ENCODE measurements at places on chromosomes 1 and 21.
A peak's percentile ranks its signal among the peaks of the same experiment; 100 is the strongest.

- no peak overlapping the region for H3K4me3 ChIP-seq
- no peaks in the 10 kb centered on the region for H3K36me3 ChIP-seq
- H3K27ac ChIP-seq: no peak overlapping the region
- no peak for DNase-seq
- no peaks in the 10 kb centered on the region for H3K27me3 ChIP-seq
Observed at GRCh38 chr1:103333141-103333540, 192.4 kb upstream of the RNPC3 start.

GRCh38 chr1:205317311-205317917, 4.1 kb downstream of the NUAK2 start:
- H3K27ac ChIP-seq: no peak overlapping the region
- H3K4me1 ChIP-seq: peaks cover 33% of the 10 kb centered on the region
- no peaks in the 10 kb centered on the region for H3K27me3 ChIP-seq
- no peak overlapping the region for H3K4me3 ChIP-seq

DNA sequence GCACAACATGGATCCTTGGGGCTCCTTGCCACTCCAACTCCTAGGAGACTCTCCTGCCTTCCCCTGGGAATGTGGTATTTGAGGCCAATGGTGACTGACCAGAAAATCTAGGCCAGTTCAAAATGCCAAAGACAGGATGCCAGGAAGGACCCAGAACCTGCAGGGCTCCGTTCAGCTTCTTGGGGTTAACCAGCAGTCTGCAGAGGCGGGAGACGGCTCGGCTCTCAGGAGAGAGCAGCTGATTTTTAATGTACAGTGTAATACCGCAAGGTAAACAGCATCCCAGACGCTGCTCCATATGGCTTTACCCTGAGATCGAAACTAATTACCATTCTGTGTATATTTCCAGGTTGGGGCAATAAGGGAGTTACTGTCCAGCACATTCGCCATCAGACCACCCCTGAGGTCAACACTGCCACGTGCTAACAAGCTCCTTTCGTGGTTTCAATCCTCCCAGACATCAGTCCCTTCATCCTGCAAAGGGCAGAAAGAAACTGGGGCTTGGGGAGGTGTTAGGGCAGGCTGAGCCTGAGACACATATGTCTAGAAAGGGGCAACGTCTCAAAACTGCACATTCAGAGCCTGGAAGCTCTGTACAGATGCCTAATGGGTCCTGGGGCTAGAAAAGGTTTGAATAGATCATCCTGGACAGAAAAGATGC, 16.7 kb downstream of the ITPKB start:
- H3K4me1 ChIP-seq: no peaks in the 10 kb centered on the region
- H3K36me3 ChIP-seq: no peaks in the 10 kb centered on the region
- no peak overlapping the region for H3K27ac ChIP-seq
- no peak overlapping the region for H3K4me3 ChIP-seq
- H3K27me3 ChIP-seq: no peaks in the 10 kb centered on the region
- DNase-seq: no peak

DNA sequence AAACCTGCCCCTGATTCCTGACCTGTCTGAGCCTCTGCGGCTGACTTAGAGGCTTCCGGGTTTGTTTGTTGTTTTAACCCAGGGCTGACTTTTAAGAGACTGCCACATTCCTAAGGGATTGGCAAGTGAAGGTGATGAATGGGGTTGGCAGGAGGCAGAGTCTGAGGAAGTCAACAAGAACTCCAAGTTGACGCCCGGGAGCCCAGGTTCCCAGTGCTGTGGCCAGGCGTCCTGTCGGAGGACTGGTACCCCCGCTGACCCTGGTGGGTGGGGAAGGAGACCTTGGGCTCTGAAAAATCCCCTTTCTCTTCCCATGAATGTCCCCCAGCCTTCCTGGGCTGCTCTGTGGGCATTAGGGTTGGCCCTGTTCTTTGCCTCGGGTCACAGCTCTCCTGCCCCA, 19.7 kb upstream of the EPS8L3 start:
- peak; percentile 76 for DNase-seq
- no peak overlapping the region for H3K27ac ChIP-seq
- H3K4me1 ChIP-seq: peaks cover 12% of the 10 kb centered on the region
- H3K36me3 ChIP-seq: no peaks in the 10 kb centered on the region

GRCh38 chr1:15574741-15575140, 10.1 kb downstream of the AGMAT start:
- no peak overlapping the region for H3K27ac ChIP-seq
- no peak for DNase-seq
- H3K27me3 ChIP-seq: no peaks in the 10 kb centered on the region
- no peaks in the 10 kb centered on the region for H3K36me3 ChIP-seq
- no peaks in the 10 kb centered on the region for H3K4me1 ChIP-seq
- no peak overlapping the region for H3K4me3 ChIP-seq

- H3K27me3 ChIP-seq: no peaks in the 10 kb centered on the region
- no peak for DNase-seq
- no peaks in the 10 kb centered on the region for H3K36me3 ChIP-seq
- H3K27ac ChIP-seq: no peak overlapping the region
- H3K4me3 ChIP-seq: no peak overlapping the region
- peaks cover 3% of the 10 kb centered on the region for H3K4me1 ChIP-seq
Observed at GRCh38 chr1:54350360-54350759, 55.8 kb downstream of the SSBP3 start.

DNA sequence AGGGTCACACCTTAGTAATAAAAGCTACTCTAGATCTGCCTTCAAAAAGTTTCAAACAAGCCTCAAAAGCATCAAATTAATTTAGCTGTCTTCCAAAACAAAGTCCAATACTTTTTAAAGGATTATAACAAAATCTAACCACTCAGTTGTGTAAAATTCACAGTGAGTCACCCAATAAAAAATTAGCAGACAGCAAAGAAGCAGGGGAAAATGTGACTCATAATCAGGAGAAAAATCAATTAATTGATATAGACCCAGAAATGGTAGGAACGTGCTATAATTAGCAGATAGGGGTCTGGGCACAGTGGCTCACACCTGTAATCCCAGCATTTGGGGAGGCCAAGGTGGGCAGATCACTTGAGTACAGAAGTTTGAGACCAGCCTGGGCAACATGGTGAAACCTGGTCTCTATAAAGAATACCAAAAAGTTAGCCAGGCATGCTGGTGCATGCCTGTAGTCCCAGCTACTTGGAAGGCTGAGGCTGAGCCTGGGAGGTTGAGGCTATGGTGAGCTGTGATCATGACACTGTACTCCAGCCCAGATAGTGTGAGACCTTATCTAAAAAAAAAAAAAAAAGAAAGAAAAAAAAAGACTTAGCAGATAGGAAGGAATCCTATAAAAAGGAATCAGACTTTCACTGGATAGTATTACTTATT, 8.1 kb upstream of the MYOG start:
- no peak overlapping the region for H3K4me3 ChIP-seq
- no peak overlapping the region for H3K27ac ChIP-seq
- H3K27me3 ChIP-seq: peaks cover 23% of the 10 kb centered on the region
- H3K36me3 ChIP-seq: no peaks in the 10 kb centered on the region

DNA sequence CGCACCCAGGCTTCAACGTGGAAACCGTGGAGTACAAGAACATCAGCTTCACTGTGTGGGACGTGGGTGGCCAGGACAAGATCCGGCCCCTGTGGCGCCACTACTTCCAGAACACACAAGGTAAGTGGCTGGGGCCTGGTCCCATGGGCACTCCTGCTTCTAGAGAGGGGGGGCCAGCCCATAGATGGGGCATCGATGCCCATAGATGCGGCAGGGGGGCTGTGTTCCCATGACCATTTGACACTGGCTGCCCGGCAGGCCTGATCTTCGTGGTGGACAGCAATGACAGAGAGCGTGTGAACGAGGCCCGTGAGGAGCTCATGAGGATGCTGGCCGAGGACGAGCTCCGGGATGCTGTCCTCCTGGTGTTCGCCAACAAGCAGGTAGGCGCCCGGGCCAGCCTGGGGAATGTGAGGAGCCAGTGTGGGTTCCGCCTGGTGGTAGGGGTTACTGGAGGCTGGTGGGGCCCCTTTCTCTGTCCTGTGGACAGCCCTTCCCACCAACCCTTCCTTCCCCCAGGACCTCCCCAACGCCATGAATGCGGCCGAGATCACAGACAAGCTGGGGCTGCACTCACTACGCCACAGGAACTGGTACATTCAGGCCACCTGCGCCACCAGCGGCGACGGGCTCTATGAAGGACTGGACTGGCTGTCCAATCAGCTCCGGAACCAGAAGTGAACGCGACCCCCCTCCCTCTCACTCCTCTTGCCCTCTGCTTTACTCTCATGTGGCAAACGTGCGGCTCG, 5.6 kb downstream of the C1orf35 start:
- no peak overlapping the region for H3K4me3 ChIP-seq
- no peak for DNase-seq
- H3K4me1 ChIP-seq: no peaks in the 10 kb centered on the region
- no peaks in the 10 kb centered on the region for H3K27me3 ChIP-seq
- no peak overlapping the region for H3K27ac ChIP-seq

GRCh38 chr1:56002231-56002630, 577.1 kb downstream of the PLPP3 start:
- no peaks in the 10 kb centered on the region for H3K4me1 ChIP-seq
- no peak overlapping the region for H3K4me3 ChIP-seq
- no peaks in the 10 kb centered on the region for H3K27me3 ChIP-seq
- no peak overlapping the region for H3K27ac ChIP-seq

- H3K27ac ChIP-seq: no peak within 1 kb of the TSS
- peaks cover 13% of the 10 kb centered on the region for H3K27me3 ChIP-seq
- no peaks in the 10 kb centered on the region for H3K36me3 ChIP-seq
- DNase-seq: peak; percentile 33
Observed at GRCh38 chr1:154567386-154568156, at the start of gene CHRNB2. Gene CHRNB2, plus strand, starts transcription at chr1:154567778. Its CDS starts 267 bp downstream, at chr1:154568045.

DNA sequence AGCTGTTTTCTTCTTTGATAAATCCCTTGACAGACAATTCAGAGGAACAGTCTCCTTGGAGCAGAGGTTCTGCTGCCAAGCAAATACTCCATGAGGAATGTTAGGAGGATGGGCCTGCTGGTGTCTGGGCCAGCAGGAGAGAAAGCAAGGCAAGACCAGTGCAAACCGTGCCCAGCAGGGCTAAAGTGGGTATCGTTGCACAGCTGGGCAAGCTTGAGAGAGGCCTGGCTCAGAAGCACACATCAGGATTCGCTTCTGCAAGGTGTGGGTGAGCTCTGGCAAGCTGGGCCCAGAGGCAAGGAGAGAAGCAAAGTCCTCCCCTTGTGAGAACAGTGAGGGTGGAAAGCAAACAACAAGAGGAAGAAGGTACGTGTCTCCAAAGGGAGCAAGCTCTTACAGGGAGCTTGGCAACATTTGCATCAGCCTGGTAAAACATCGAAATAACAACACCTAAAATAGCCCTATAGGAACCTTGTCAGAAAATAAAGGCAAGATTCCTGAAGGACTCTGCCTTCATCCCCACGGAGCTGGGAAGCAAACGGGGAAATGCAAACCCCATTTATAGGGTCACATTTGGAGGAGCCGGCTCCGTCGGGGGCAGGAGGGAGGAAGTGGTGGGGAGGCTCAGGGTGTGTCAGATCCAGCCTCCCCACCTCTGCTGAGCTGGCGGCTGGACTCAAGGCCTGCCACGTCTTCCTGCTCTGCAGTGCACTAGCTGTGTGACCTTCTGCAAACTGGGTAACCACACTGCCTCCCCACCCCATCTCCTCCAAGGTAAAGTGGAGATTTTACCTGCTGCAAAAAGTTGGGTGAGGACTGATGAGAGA, 62.3 kb upstream of the HIVEP3 start:
- H3K4me1 ChIP-seq: no peaks in the 10 kb centered on the region
- H3K27me3 ChIP-seq: no peaks in the 10 kb centered on the region
- no peaks in the 10 kb centered on the region for H3K36me3 ChIP-seq
- no peak overlapping the region for H3K4me3 ChIP-seq
- H3K27ac ChIP-seq: no peak overlapping the region
- DNase-seq: no peak

DNA sequence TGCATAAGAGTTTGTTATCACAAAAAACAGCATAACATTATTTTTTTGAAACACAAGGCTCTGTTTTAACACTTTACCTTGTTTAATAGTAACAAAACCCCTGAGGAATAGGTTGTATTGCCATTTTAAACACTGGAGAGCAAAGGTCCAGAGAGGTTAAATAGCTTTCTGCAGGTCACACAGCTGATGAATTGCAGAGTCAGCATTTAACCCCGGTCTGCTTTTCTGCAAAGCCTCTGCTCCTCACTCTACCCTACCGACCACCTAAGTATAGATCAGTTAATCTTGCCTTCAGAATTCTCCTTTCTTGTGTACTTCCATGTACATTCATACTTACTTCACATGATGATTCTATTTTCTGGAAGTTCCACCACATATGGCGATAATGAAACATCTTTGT, 42.0 kb downstream of the KCNJ15 start:
- H3K27me3 ChIP-seq: no peaks in the 10 kb centered on the region
- no peak overlapping the region for H3K4me3 ChIP-seq
- DNase-seq: no peak
- peaks cover 23% of the 10 kb centered on the region for H3K4me1 ChIP-seq

GRCh38 chr1:227170361-227171166, 147.7 kb downstream of the CDC42BPA start:
- no peaks in the 10 kb centered on the region for H3K4me1 ChIP-seq
- no peaks in the 10 kb centered on the region for H3K36me3 ChIP-seq
- no peak for DNase-seq
- no peak overlapping the region for H3K4me3 ChIP-seq
- no peak overlapping the region for H3K27ac ChIP-seq
- H3K27me3 ChIP-seq: no peaks in the 10 kb centered on the region

DNA sequence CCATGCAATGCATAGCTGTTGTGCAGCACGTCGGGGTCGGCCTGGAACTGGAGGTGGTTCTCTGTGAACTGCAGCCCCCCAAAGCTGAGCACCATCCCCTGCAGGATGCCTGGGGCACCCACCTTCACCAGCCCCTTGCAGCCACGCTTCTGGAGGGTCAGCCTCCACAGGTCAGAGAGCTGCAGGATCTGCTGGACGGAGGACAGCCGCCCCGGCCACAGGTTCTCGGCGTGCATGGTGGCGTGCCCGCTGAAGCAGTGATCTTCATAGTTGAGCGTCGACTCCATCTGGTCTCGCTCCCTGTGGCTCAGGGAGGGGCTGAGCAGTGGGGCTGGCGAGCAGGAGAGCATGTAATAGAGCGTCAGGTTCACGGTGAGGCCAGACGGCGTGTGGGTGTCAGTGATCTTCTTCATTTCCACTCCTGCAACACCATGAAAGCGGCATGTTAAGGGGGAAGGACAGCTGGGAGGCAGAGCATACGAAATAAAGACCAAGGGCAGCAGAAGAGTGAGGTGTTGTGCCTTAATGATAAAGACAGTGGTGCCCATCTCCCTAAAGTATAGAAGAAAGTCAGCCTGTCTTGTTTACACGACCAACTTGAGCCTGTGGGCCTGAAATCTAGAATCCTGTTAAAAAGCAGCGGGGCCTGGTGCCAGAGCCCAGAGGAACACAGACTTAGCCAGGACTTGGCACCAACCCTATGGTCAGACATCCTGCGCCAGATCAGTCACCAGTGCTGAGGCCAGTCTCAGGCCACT, 3.0 kb downstream of the KIAA2013 start:
- no peak for DNase-seq
- no peaks in the 10 kb centered on the region for H3K27me3 ChIP-seq
- peaks cover 14% of the 10 kb centered on the region for H3K4me1 ChIP-seq

GRCh38 chr1:155185783-155186066, 12.1 kb downstream of the TRIM46 start:
- no peak overlapping the region for H3K4me3 ChIP-seq
- no peak overlapping the region for H3K27ac ChIP-seq
- H3K27me3 ChIP-seq: no peaks in the 10 kb centered on the region
- no peak for DNase-seq
- peaks cover 5% of the 10 kb centered on the region for H3K36me3 ChIP-seq

GRCh38 chr1:210505601-210506496, 177.1 kb downstream of the HHAT start:
- no peaks in the 10 kb centered on the region for H3K4me1 ChIP-seq
- H3K27me3 ChIP-seq: no peaks in the 10 kb centered on the region
- H3K27ac ChIP-seq: no peak overlapping the region
- DNase-seq: no peak
